ENCODE measurements at places on chromosomes 16 and 17.

DNA sequence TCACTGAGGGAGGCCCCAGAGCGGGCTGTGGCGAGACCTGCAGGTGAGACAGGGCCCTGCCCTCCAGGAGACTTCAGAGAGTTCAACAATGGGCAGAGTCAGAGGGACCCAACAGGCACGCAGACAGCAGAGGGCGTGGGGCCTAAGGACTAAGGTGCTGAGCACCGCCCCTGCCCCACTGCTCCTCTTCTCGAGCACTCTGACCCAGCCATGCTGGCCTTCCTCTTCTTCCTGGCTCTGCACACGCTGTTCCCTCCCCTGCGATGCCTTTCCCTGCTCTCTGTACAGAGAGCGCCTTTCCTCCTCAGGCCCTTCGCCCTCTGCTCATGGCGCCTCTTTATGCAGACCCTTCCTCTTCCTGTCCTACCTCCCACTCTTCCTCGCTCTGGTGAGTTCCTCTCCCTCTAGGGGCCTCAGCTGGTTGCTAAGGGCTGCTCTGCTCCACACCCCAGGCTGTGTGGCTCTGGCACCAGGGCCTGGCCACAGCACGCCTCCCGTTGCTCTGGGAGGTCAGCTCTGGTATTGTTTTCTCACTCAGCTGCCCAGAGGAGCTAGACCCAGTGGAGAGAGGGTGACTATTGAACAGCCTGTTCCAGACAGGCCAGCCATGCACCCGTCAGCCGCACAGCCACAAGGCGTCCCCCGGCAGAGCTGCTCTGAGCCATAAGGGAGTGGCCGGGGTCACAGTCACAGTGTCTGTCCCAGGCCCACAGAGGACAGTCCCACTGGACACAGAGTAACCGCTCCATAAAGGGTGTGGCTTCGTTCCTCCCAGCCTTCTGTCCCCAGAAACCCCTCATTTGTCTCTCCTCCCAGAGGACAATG, 13.6 kb upstream of the RASD1 start:
- H3K36me3 ChIP-seq, result no peaks in the 10 kb centered on the region
- H3K4me1 ChIP-seq, result peaks cover 2% of the 10 kb centered on the region
- no peak overlapping the region for H3K27ac ChIP-seq
- DNase-seq, result no peak
- no peaks in the 10 kb centered on the region for H3K27me3 ChIP-seq

DNA sequence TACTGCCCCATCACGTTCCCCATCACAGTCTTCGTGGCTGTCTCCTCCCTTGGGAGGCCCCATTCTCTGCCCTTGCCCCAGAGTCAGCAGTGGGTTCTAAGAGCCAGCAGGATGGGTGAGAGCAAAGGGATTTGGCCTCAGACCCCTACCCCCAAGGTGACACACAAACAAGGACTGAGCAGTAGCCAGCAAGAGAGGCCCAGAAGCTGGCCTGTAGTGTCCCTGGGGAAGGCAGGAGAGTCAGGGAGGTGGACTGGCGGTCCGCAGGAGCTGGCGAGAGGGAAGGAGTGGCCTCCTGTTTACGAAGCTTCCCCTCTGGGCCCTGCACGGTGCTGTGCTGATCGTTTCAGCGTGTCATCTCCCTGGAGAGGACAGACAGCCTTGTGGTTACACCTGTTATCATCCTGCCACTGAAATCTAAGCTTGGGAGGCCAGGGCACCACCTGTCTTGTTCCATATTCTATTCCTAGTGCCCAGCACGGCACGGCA, 8.4 kb downstream of the WDR81 start:
- no peak overlapping the region for H3K4me3 ChIP-seq
- no peak overlapping the region for H3K27ac ChIP-seq
- peaks cover 27% of the 10 kb centered on the region for H3K4me1 ChIP-seq
- H3K36me3 ChIP-seq, result peaks cover 30% of the 10 kb centered on the region
- DNase-seq, result no peak
- H3K27me3 ChIP-seq, result no peaks in the 10 kb centered on the region

DNA sequence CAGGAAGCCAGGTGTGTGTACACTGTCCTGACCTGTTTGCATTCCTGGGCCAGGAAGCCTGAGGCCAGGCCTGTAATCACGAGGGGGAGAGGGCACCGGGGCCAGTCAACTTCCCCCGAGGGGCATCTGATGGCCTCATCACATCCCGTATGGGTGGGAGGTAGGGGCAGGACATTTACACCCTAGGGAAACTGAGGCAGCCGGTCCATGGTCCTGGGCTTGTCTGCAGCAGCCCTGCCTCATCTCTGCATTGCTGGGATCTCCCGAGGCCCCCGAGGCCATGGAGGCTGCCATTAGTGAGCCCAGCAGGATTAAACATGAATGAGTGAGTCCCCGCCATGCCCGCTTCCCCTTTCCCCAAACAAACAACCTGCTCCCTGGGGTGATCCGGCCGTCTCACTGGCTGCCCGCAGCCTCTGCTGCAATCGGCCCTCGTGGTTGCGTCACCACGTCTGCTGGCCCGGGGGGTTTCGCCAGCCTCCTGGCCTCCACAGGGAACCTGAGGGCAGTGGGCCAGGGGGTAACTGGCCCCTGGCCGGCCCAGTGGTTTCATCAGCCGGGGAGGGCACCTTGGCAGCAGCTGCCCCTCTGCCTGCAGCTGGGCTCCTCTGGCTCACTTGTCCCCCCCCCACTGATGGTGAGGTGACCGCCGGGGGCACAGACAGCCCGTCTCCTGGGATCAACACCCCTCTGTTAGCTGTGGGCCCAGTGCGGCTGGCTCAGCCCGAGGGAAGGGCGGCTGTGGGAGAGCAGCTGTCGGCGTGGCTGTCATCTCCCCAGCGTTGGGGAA, 88.3 kb upstream of the GSE1 start:
- H3K36me3 ChIP-seq, result no peaks in the 10 kb centered on the region
- no peak for DNase-seq
- H3K4me3 ChIP-seq, result no peak overlapping the region

DNA sequence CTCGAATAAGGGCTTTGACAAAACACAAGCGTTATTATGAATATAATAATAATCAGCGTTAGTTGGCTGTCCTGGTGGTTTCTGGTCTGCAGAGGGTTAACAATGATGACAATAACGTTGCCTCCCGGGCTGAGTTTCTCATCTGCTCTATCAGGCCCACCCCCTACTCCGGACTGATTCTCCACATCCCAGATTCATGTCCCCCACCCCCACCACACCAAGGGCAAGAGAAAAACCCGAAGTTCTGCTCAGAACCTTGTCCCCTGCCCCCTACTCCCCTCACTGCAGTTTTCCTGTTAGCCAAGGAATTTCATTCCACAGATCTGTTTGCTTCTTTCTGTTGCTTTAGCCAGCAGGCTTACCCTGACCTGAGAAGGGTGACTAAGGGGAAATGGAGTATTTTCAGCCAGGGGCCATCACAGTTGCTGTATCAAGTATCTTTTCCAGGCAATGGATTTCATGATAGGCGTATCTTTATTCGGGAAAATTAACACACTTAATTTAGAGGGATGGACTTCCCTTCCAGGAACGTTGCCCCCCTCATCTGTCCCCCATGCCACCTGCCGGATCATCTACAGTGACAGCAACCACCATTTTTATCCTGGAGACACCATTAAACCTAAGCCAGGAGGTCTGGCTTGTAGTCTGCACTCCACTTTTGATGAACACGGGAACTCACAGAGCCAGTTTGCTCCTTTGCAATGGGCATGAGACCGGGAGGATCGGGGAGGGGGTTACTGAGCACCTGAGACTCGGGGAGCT, 23.7 kb downstream of the ALOX15 start:
- DNase-seq, result no peak
- no peak overlapping the region for H3K4me3 ChIP-seq
- H3K27ac ChIP-seq, result no peak overlapping the region
- H3K4me1 ChIP-seq, result no peaks in the 10 kb centered on the region
- no peaks in the 10 kb centered on the region for H3K36me3 ChIP-seq

- no peak overlapping the region for H3K4me3 ChIP-seq
- no peak for DNase-seq
- H3K27me3 ChIP-seq, result no peaks in the 10 kb centered on the region
- peaks cover 96% of the 10 kb centered on the region for H3K4me1 ChIP-seq
- peaks cover 4% of the 10 kb centered on the region for H3K36me3 ChIP-seq
Observed at GRCh38 chr17:27477050-27477888, 21.0 kb downstream of the KSR1 start.

GRCh38 chr16:12314653-12315185, 338.2 kb downstream of the SNX29 start:
- no peaks in the 10 kb centered on the region for H3K4me1 ChIP-seq
- no peak overlapping the region for H3K27ac ChIP-seq
- H3K36me3 ChIP-seq, result no peaks in the 10 kb centered on the region
- H3K27me3 ChIP-seq, result no peaks in the 10 kb centered on the region
